ENCODE measurements at places on chromosomes 2 and 18.

GRCh38 chr2:151654891-151655290, 79.4 kb downstream of the NEB start:
- no peak for DNase-seq

- DNase-seq, result no peak
These were observed 507.6 kb upstream of the TNP1 start for GRCh38 chr2:217367464-217367863.

DNA sequence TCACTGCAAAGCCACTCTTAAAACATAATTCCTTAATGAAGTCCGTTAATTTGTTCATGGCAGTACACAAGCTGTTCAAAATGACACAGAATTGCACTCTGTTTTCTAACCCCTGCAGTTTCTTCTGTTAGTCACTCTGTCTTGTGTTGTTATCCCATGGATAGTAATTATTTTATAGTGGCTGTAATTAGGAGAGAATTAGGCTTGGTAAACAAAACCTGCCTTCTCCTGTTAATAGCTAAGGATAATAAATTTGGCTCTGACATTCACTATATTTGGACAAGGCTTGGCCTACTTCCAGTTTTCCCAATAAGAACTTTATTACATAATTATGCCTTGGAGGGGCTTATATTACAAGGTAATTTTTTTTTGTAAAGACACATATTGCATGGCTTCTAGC, 330.3 kb upstream of the FIGN start:
- DNase-seq, result no peak

DNA sequence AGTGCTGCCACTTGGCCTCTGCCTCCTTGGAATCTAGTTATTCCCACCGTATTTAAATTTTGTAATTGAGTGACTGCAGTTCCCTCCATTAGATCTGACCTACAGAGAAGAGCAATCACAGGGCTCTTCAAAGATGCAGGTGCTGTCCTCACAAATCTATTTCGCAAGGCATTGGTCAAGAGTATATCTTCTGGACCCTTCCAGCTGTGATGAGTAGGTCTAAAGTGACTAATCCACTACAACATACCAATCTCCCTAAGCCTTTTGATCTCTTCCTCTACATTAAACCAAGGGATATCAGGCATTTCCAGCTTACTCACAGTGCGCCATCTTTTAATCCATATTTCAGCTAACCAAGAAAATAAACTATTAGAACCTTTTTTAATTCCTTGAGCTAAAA, 65.1 kb upstream of the COL3A1 start:
- no peak for DNase-seq

GRCh38 chr2:155026651-155027174, 328.2 kb downstream of the KCNJ3 start:
- DNase-seq, result no peak

DNA sequence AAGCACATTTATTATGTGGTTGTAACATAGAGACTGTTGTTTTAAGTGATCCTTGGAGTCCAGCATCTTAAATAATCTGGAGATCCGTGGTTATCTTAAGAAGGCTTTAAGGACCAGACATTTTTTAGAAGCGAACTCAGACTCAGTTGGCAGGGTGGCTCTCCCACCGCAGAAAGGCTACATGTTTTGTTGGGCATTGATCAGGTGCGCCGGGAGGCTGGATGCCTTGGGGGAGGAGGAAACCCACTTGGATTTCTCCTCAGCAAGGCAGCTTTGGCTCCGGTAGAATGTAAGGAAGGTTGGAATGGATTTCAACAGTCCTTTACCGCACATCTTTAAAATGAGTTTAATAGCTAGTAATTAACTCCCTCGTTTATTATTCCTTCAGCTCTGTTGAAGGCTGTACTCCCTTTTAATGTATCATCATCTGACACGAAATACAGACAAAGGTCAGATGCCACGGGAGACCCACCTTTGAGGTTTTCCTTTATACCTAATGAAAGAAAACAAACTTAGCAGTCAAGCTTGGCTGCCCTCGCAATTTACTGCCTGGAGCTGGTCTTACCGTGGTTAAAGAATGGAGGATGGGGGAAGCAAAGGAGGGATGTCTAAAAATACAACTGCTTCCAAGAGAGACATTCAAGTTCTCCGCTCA, 1.2 kb downstream of the TMEM200C start:
- no peak for DNase-seq

DNA sequence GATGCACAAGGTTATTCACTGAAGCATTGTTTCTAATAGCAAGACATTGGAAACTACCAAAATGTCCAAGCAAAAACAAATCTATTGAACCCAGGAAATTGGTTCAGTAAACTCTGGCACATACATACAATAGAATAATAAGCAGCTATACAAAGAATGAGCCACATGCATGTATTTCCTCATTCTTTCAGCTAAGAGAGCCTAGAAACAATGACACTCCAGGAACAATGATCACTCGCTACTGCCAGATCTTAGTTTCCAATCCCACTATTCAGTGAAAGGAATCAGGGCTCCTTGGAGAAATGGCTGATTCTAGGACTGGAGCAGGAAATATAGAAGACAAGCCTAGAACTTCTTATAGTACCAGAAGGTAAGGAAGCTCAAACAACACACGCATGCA, 221.9 kb upstream of the AGAP1 start:
- DNase-seq, result no peak

- no peak for DNase-seq
These were observed 72.6 kb upstream of the STPG4 start for GRCh38 chr2:47227532-47228279.

- no peak for DNase-seq
These were observed 158.9 kb downstream of the MSH2 start for GRCh38 chr2:47561906-47562305.

- no peak for DNase-seq
These were observed 104.9 kb downstream of the MBD2 start for GRCh38 chr18:54119524-54120019.

GRCh38 chr18:35282353-35282752, 7.7 kb downstream of the ZSCAN30 start:
- no peak for DNase-seq

DNA sequence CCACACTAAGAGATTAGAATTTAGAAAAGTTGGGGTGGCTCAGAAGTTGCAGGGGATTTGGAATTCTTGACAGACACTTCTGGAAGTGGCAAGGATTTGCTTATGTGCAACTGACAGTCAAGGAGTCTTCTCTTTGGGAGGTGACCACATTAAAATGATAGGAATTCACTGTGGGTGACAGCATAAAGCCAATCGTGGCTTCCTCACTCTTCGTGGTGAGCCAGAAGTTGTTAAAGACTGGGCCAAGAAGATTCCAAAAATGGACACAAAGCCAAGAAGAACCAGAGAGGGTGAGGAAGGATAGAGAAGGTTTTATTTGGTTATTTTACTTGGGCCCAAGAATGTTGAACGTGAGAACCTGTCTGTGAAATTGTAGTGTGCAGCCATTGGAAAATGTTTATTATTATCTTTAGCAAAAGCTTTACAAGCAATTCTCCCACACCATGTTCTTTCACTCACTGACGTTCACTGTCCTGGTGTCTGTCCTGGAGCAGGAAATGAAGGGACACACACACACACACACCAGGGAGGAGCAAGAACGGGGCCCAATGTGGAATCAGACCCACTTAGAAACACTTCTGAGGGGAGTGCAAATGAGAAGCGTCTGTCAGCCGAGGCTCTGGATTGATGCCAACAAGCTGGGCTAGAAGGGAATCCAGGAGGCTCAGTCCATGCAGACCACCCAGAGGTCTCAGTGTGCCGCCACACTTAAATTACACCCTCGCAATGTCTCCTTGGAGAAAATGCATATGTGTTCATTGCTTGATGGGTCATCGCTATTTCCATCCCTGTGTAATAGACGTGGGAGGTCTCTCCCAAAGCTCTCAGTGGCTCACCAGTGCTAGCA, 37.2 kb downstream of the STEAP3 start:
- no peak for DNase-seq

DNA sequence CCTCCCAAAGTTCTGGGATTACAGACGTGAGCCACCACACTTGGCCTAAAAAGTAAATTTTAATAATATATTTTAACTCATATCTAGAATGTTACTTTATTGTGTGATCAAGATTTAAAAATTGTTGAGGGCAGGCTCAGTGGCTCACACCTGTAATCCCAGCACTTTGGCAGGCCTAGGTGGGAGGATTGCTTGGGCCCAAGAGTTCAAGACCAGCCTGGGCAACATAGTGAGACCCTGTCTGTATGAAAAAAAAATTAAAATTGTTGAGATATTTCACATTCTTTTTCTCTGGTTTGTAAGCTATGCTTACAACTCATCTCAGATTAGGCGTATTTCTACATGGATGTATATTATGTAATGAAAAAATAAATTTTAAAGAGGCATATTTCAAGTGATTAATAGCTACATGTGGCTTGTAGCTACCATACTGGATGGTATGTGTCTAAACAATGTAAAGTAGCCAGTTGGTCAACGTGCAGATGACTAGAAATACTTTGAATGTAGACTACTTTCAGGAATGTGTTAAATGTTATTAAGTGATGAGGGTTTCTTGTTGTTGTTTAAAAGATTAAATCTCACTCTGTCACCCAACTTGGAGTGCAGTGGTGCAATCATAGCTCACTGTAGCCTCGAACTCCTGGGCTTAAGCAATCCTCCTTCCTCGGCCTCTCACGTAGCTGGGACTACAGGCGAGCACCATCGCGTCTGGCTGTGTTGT, 5.9 kb downstream of the RAB10 start:
- no peak for DNase-seq

- DNase-seq, result no peak
These were observed 1.3 kb upstream of the TBC1D8 start for GRCh38 chr2:101152272-101153076.

DNA sequence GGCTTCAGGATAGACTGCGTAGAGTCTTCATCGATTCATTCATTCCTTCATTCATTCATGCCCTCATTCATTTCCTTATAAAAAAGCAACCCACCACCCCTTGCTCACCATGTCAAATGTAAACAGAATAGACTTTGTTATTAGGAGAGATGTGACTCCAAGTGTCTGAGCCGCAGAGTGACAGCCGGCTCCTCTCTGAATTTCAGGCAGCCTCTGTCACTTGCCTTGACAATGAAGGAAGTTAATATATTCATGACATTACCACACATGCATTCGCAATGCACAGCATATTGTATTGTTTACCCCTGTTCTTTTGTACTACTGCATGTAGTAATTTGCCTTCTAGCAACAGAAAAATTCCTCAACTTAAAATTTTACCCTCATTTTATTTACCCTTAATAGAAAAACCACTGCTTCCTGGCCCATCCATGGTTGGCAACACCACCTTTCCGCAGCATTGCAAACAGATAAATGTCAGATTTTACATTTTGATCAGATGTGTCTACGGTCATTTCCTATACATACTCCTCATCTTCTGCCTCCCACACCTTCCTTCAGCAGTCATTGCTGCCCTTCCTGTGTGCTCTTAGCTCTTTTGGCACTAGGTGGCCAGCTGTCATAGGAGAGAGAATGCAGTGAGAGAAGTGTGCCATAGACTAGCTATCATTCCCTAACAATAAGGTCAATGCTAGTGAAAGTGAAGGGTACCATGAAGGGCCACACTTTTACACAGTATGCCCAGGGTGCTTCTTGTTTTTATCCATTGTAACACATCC, 1090.8 kb downstream of the BCL11A start:
- no peak for DNase-seq

DNA sequence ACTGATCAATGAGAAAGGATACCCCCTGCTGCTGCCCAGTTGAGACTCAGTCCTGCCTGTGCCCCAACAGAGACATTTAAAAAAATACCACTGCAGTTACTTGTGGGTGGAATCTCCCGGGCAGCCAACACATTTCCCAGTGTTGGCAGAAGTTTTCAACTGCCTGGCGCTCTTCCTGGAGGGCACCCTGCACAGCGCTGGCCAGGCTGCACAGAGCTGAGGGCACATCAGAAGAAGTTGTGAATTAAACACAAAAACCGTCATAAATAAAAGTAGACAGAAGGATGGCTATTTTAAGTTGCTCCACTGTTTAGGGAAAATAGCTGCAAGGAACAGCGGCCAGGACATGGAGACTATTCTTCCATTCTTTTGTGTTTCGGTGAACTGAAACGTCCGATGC, 110.2 kb upstream of the THOC1 start:
- no peak for DNase-seq

Data from activated CD4-positive, CD25-positive, alpha-beta regulatory T cell treated with anti-CD3 and anti-CD28 coated beads, Interleukin-2, amount 50 U/mL, for 72 hours (primary cell).